ENCODE measurements at places on chromosomes 16 and 17.

DNA sequence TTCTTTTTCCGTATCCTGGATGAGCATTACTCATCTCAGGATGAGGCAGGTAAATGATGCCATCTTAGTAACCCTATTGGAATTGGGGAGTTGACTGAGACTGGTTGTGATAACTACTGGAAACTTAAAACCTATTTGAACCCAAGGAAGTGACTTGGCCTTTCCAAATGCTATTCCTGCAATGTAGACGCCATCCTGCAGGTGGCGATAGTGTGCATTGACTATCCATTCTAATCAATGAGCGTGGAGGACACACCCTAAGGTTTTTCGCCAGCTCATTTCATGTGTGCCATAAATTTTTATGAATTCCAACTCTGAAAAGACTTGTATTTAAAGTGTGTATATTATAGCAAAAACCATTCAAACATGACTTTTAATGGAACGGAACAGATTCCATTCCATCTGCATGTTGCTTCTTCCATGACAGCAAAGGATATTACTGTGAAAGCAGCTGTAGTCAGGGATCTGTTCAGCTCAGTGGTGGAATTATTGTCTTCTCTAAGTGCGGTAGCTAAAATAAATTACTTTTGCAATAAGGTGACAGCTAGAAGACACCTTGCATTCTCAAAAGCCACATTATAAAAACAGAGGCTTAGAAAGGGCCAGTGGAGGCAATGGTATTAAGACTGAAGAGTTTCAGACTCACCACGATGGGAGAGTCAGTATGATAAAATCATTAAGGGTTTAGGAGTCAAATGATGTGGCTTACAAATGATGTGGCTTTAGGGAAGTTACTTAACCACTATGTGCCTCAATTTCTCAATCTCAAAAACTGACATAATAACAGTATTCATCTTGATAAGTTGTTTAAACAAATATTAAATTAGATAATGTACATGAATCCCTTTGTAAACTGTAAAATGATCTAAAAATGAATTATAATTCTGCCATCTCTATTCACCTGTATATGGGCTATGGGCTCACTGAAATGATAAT lies 55.5 kb downstream of the SYT17 start:
- peak; percentile 51 for DNase-seq

DNA sequence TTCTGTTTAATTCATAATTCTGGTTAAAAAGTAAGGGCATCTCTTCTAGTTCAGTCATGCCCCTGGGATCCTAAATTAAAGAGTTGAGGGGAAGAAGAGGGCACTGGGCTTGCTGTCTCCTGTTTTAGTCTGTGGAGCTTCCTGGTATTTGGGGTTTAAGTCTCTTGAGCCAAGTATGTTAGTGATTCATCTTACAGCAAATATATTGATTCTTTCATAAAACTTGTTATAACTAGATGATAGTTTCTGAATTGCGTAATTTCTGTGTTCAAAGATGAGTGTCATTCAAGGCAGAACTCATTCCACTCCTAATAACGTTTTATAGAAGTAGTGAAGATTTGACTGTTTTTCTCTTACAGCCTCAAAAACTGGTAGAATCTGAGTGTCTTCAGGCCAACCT lies 1.7 kb downstream of the TXNDC17 start:
- peak; percentile 77 for DNase-seq

DNA sequence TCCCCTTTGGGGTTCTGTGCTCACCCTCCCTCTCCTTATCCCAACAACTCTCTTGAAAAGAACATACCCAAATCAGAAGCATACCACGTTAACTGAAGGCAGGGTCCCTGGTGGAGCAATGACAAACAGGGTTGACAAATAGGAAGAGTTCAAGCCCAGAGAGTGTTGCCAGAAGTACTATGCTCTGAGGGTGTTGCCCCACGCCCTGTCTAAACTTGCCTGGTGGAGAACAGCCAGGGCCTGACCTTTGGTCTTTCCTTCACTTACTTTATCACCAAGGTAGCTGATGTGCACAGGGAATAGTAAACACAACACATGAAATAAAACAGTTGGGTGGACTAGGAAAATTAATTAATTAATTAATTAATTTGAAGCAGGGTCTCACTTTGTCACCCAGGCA lies 23.3 kb downstream of the ZNF75A start:
- no peak for DNase-seq

DNA sequence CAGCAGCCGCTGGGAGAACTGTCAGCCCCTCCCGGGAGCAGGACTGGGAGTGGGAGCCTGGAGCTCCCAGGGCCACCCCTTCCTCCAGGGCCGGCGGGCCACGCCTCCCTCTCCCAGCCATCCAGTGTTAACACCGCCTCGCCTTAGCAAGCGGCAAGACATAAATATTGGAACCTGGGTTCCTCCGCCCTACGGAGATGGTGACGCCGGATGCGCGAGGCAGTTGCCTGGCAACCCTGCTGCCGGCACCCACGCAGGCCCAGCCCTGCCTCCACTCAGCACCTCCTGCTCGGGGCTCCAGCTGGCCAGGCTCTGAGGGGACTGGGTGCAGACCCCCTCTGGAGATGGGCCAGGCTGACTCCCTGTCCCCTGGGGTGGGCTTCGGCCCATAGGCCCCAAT lies 27.4 kb upstream of the CACNA1H start:
- DNase-seq = peak; percentile 31

GRCh38 chr16:23025692-23026307 lies 123.5 kb downstream of the USP31 start:
- DNase-seq = no peak

DNA sequence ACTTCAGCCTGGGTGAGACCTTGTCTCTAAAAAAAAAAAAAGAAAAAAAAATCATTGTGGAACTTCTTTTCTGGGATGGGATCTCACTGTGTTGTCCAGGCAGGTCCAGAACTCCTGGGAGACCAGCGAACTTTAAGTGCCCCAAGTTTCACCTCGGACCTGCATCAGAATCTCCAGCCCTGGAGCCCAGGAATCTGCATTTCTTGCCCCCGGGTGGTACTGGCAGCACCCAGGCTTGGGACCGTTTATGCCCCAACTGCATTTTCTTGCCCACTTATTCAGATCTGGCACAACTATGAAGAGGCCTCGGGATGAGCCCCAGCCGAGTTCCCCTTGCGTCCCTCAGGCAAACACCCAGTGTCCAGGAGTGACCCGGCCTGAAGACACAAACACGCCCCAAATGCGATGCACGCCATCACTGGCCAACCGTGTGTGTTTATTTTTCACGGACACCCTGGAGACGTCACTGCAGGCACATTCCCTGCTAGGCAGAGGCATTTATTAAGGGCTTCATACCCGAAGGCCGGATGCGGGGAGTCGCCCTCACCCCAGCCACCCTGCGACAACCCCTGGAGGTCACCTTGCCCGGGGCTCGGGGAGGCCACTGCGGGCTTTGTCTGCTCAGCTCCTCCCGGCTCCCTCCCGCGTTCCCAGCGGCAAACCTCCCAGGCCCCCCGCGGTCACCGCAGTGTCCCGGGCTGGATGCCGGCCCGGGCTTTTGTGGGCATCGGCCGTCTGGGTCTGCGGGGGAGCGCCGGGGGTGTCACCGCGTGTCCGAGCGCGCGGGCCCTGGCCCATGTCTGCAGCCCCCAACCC lies 684 bp upstream of the SPIRE2 start:
- DNase-seq = no peak

DNA sequence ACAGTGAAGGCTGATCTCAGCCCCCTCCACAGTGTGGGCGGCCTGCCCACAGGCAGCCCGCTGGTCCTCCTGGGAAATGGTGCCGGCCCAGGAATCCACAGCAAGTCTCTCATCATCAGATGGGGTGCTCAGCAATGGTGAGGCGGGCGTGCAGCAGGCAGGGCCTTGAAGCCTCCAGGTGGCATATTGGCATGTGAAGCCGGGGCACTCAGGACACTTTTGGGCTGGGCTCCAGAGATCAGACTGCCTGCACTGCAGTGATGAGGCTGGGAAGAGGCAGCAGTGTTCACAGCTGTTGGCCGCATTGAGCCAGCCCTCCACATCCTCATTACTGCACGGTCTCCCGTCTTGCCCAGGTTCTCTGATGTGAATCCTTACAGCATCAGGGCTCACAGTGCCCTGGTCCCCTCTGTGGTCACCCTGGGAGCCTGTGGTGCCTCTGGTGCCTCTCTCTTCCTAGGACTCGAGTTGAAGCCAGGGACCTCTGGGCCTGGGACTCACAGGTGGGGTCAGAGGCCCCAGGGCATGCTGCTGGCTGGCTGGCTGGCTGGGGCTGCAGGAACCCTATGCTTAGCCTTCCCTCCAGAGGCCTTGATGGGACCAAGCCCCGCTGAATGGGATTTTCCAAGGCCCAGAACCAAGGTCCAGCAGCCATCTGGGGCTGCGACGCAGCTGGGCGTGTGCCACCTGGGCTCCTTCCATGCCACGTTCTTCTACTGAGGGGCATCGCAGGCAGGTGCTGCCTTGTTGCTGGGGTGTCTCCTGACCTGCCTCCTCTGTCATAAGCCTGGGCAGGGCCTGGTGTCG lies 48.6 kb downstream of the TNFRSF13B start:
- DNase-seq = no peak

DNA sequence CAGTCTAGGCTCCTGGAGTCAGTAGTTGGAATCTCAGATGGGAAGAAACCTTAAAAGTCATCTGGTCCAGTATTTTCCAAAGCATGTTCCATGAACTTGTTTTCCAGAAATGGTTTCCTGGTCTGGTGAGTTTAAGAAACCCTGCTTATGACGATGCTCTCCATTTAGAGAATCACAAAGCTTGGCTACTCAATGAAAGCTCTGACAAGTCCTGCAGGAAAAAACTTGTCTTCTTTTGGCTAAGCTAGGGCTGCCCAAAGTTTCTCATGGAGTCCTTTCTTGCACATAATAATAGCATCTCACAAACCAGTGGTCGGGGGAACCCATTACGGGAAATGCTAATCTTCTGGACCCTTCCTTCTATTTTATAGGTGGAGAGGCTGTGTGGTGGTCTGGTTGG lies 5.5 kb upstream of the NKD1 start:
- no peak for DNase-seq

DNA sequence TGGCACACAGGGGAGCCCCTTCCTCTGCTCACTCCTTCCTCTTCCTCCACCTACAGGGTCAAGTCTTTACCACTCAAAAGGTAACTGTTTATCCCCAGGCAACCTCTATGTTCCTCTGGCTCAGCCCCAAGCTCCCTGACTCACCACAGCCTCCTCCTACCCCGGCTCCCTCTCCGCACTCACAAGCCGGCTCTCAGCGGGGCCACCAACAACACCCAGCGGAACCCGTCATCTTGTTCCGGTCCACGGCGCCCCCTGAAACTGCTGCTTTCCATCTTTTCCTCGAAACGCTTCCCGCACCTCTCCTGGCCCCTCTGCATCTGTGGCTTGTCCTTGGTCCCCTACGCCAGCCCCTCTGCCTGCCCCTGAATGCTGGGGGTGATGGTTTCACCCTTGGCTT lies 58.4 kb downstream of the NXN start:
- DNase-seq = no peak

GRCh38 chr17:74671031-74671771 lies 41.5 kb downstream of the CD300LF start:
- DNase-seq = peak; percentile 64

GRCh38 chr16:67115639-67116038 lies 5.9 kb downstream of the PHAF1 start:
- no peak for DNase-seq

- DNase-seq = no peak
Observed at GRCh38 chr16:27928542-27928941, 135.0 kb downstream of the GSG1L start.

DNA sequence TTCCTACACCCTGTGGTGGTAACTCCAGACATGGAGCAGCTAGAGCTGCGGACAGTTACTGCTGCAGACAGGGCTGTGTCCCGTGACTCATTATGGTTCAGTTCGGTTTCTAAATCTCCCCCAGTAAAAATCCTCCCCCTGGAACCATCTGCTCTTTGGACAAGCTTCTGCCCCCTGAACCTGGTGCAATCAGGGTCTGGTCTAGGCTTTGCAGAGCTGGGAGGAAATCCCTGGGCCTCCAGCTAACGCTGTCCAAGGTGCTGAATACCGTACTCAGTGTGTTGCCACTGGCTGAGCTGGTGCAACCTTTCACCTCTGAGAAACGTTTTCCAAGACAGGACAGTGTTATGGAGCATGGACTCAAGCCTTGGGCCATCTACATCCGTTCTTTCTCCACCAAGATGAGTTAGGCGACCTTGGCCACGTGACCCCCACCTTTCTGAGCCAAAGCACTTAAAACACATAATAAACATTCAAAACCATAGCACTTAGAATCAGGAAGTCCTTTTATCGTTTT lies 142.0 kb downstream of the CPPED1 start:
- peak; percentile 19 for DNase-seq

GRCh38 chr16:67673712-67674580 lies 7.3 kb downstream of the C16orf86 start:
- DNase-seq = no peak

- DNase-seq = peak; percentile 92
Observed at GRCh38 chr17:59751955-59752413, 44.5 kb downstream of the VMP1 start.

Measured in activated CD4-positive, alpha-beta T cell treated with anti-CD3 and anti-CD28 coated beads, Interleukin-10, Interleukin-2, amounts not matched to agents 100 ng/mL and 50 ng/mL, durations not matched to agents 16 hours and 8 hours (primary cell).